ENCODE measurements at places on chromosomes 3 and 15.

- DNase-seq: peak; percentile 15
Observed at GRCh38 chr3:160837394-160837980, 81.5 kb downstream of the PPM1L start.

GRCh38 chr15:29005931-29006330 lies 120.2 kb downstream of the APBA2 start:
- no peak for DNase-seq

DNA sequence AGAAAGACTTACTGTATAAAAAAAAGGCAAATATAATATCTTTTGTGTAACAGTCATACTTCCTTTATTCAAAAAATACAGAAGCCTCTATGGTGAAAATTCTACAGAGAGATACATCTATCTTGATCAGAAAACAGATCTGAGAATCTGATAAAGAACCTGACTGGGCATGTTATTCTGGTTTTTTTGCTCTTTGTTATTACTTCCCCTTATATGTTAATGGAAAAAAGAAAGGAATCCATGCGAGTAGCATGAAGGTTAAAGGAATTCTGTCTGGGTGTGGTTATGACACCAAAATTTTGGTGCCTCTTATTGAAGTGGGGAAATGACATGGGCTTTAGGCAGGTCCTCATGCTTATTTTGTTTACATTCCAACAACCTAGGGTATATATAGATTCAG lies 81.7 kb downstream of the BCHE start:
- DNase-seq: no peak

- peak; percentile 32 for DNase-seq
Observed at GRCh38 chr15:80182611-80183261, 29.9 kb downstream of the FAH start.
